ENCODE measurements at places on chromosomes 6 and 20.
A peak's percentile ranks its signal among the peaks of the same experiment; 100 is the strongest.

- no peaks in the 10 kb centered on the region for H3K4me1 ChIP-seq
- H3K36me3 ChIP-seq, result no peaks in the 10 kb centered on the region
- H3K27ac ChIP-seq, result no peak overlapping the region
- no peak overlapping the region for H3K4me3 ChIP-seq
Observed at GRCh38 chr6:33731751-33732282, 14.9 kb downstream of the IP6K3 start.

GRCh38 chr6:19838442-19839236 is 1.5 kb downstream of the ID4 start:
- no peaks in the 10 kb centered on the region for H3K27me3 ChIP-seq
- DNase-seq, result no peak
- H3K27ac ChIP-seq, result no peak overlapping the region
- H3K4me1 ChIP-seq, result no peaks in the 10 kb centered on the region
- no peaks in the 10 kb centered on the region for H3K36me3 ChIP-seq
- H3K4me3 ChIP-seq, result peak overlapping the region; percentile 13

DNA sequence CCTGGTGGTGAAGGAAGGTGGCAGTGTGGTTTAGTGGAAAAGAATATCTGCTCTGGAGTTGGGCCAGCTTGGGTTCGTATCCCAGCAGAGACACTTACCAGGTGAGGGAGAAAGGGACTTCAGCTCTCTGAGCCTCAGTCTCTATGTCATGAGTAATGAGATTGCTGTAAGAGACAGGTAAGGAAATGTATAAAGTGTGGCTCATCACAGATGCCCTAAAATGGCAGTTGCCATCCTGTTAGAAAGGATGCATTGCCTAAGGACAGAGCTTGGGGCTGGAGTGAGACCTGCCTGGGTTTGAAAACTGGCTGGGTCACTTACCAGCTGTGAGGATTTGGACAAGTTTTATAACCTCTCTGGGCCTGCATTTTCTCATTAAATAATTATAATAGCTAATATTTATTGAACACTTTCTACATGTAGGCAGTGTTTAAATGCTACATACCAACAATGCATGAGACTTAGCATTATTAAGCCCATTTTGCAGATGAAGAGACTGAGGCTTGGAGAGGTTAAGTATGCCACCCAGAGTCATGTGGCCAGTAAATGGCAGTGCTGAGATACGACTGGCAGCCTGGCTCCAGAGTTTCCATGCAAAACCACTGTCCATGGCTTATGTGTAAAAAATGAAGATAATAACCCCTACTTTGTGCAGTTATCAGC is 157.0 kb downstream of the SOBP start:
- no peak for DNase-seq
- H3K27me3 ChIP-seq, result no peaks in the 10 kb centered on the region
- no peaks in the 10 kb centered on the region for H3K36me3 ChIP-seq

- H3K27ac ChIP-seq, result no peak overlapping the region
- DNase-seq, result no peak
- no peaks in the 10 kb centered on the region for H3K27me3 ChIP-seq
- no peaks in the 10 kb centered on the region for H3K36me3 ChIP-seq
- no peak overlapping the region for H3K4me3 ChIP-seq
Observed at GRCh38 chr6:133880896-133881295, 8.0 kb upstream of the TCF21 start.

- no peak for DNase-seq
- no peaks in the 10 kb centered on the region for H3K27me3 ChIP-seq
- no peaks in the 10 kb centered on the region for H3K4me1 ChIP-seq
- no peaks in the 10 kb centered on the region for H3K36me3 ChIP-seq
- H3K27ac ChIP-seq, result no peak overlapping the region
- no peak overlapping the region for H3K4me3 ChIP-seq
Observed at GRCh38 chr6:140586426-140587061, 1212.1 kb upstream of the CITED2 start.

DNA sequence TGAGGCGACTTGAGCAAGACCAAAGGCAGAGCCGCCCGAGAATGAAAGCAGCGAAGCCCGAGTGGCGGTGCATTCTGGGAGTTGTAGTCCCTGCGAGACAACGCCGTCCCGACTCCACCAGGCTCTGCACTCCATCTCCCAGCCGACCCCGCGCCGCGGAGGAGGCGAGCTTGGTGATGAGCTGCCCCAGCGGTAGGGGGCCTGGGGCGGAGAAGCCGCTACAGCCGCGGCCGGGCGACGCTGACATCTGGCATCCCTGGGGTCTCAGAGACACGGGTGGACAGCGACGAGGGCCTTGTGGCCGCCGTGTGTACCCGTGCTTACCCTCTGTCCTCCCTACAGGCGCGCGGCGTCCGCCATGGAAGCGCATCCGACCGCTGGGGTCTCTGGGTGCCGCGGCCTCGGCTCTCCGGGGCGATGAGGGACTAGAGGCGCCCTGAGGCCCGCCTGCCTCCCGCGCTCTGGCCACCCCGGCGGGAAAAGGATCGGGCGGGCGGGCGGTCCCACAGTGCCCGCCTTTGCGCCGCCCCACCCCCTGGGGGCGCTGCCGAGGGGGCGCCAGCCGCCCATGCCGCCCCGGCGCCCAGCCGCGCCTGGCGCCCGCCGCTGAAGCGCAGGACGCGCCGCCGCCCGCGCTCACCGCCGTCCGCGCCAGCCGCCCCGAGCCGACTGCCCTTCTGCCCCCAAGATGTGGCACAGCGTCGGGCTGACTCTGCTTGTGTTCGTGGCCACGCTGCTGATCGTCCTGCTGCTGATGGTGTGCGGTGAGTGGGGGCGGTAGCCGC is at the start of gene SMIM13:
SMIM13 (plus strand) TSS at position 209 of the 785 bp plus-strand sequence; CDS start at position 689, 480 bp downstream.
- no peaks in the 10 kb centered on the region for H3K27me3 ChIP-seq
- H3K36me3 ChIP-seq, result no peaks in the 10 kb centered on the region
- H3K4me1 ChIP-seq, result peaks cover 21% of the 10 kb centered on the region
- peak; percentile 97 for DNase-seq

DNA sequence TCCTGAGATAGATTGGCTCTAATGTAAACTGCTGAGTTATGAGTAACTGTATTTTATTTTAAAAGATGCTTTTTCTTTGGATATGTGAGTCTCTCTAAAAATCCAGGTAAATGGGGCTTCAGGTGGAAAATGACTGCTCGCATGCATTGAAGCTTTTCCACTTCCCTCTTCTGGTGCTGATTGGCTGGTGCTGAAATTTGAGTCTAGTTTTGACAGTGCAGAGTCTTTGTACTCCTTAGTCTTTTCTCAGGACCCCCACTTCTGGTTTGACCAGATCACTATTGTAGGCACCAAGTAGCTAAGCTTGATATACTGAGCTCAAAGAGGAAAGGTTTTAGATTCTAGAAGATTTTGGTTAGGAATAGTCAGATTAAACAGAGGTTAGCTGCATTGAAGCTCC is 60.7 kb upstream of the TULP4 start:
- no peak overlapping the region for H3K27ac ChIP-seq
- H3K36me3 ChIP-seq, result no peaks in the 10 kb centered on the region
- no peaks in the 10 kb centered on the region for H3K27me3 ChIP-seq

- H3K27ac ChIP-seq, result no peak overlapping the region
- H3K4me1 ChIP-seq, result no peaks in the 10 kb centered on the region
- no peak overlapping the region for H3K4me3 ChIP-seq
- no peaks in the 10 kb centered on the region for H3K36me3 ChIP-seq
Observed at GRCh38 chr20:992801-993535, 9.1 kb downstream of the RSPO4 start.

GRCh38 chr6:95094751-95095663 is 482.3 kb upstream of the MANEA start:
- H3K4me3 ChIP-seq, result no peak overlapping the region
- H3K27me3 ChIP-seq, result no peaks in the 10 kb centered on the region
- no peaks in the 10 kb centered on the region for H3K4me1 ChIP-seq
- H3K36me3 ChIP-seq, result no peaks in the 10 kb centered on the region
- DNase-seq, result no peak
- no peak overlapping the region for H3K27ac ChIP-seq

DNA sequence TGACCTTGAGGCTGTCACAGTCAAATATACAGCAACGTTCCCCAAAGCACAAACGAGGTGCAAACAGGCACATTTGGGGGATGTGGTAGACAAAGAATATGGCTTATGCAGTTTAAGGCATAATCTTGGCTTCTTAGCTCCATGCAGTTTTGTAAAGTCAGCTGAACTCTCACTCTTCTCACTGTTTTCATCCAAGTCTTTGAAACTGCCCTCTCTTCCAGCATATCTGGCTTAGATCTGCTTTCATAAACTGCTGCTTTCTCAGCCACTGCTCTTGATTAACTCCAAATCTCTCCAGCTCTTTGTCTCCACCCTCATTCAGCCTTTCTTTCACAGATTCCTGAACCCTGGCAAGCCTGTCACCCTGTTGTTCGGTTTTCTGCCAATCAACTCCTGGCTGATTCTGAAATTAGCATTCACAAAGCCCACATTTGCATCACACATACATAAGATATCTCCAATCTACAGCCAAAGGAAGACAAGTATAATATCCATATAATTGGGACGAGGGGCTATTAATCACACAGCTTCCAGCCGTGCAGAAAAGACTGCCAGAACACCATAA is 301.1 kb upstream of the RNF217 start:
- H3K27ac ChIP-seq, result no peak overlapping the region
- DNase-seq, result no peak
- no peaks in the 10 kb centered on the region for H3K4me1 ChIP-seq
- H3K4me3 ChIP-seq, result no peak overlapping the region

GRCh38 chr20:51469046-51469445 is 73.5 kb downstream of the NFATC2 start:
- no peak overlapping the region for H3K4me3 ChIP-seq
- H3K4me1 ChIP-seq, result no peaks in the 10 kb centered on the region
- H3K27me3 ChIP-seq, result no peaks in the 10 kb centered on the region
- no peaks in the 10 kb centered on the region for H3K36me3 ChIP-seq

GRCh38 chr6:47235964-47236760 is 73.5 kb downstream of the TNFRSF21 start:
- H3K27ac ChIP-seq, result no peak overlapping the region
- H3K4me3 ChIP-seq, result no peak overlapping the region
- no peak for DNase-seq
- H3K36me3 ChIP-seq, result no peaks in the 10 kb centered on the region

GRCh38 chr20:62111148-62111547 is 11.1 kb upstream of the LSM14B start:
- no peak overlapping the region for H3K4me3 ChIP-seq
- no peak overlapping the region for H3K27ac ChIP-seq
- no peaks in the 10 kb centered on the region for H3K4me1 ChIP-seq
- no peaks in the 10 kb centered on the region for H3K36me3 ChIP-seq
- no peak for DNase-seq

GRCh38 chr6:81049425-81050042 is 702.9 kb downstream of the TENT5A start:
- no peak overlapping the region for H3K4me3 ChIP-seq
- H3K27me3 ChIP-seq, result no peaks in the 10 kb centered on the region
- H3K27ac ChIP-seq, result no peak overlapping the region
- DNase-seq, result no peak

- DNase-seq, result no peak
- no peaks in the 10 kb centered on the region for H3K36me3 ChIP-seq
- no peak overlapping the region for H3K4me3 ChIP-seq
- no peak overlapping the region for H3K27ac ChIP-seq
Observed at GRCh38 chr6:16230953-16231352, 7.4 kb upstream of the GMPR start.

GRCh38 chr6:113352029-113352801 is 504.9 kb upstream of the MARCKS start:
- DNase-seq, result no peak
- no peaks in the 10 kb centered on the region for H3K36me3 ChIP-seq
- no peaks in the 10 kb centered on the region for H3K4me1 ChIP-seq

DNA sequence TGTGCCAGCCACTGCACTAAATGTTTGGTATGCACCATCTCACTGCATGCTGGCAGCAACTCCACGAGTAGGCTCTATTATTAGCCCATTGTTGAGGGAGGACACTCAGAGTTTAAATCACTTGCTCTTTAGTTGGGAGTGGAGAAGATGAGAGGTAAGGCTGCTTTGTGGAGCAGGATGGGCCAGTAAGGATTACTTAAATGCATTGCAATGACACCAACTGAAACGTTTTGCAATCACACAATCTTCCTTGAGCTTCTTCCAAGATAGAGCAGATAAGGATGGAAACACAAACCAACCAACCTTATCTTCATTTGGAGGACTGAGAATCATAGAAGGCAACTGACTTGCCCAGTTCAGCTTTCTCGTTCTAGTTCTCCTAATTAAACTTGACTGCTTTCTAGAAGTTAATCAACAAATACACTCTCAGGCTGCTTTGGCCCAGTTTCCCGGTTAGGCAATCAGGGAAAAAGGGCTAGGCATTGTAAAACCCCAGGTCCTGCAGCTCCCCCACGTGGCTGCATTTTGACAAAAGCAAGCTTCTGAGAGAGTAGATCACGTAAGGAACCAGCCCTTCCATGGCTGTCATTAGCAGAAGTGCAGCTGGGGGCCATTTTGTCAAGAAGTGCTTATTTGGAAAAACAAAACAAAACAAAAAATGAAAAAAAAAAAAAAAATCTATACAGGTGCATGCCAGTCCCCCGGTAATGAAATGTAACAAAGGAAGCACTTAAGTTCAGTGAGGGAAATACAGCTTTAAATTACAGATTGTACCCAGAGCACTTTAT is 130.6 kb downstream of the BCAS1 start:
- DNase-seq, result peak; percentile 92
- no peaks in the 10 kb centered on the region for H3K27me3 ChIP-seq
- peak overlapping the region; percentile 96 for H3K27ac ChIP-seq
- peak overlapping the region; percentile 37 for H3K4me3 ChIP-seq

GRCh38 chr20:1825938-1826445 is 69.2 kb upstream of the SIRPA start:
- no peaks in the 10 kb centered on the region for H3K36me3 ChIP-seq
- H3K4me1 ChIP-seq, result peaks cover 14% of the 10 kb centered on the region
- no peak for DNase-seq
- no peak overlapping the region for H3K4me3 ChIP-seq

DNA sequence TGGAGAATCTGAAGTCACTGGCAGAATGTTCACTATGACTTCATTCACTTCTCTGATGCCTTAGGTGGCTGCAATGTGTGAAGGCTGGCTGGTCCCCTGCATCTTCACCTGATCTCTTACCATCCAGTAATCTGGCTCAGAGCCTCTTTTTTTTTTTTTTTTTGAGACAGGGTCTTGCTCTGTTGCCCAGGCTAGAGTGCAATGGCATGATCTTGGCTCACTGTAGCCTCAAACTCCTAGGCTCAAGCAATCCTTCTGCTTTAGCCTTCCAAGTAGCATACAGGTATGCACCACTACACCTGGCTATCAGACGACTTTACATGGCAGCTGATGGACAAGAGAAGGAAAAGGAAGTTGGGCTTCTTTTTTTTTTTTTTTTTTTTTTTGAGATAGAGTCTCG is 25.8 kb upstream of the JARID2 start:
- no peaks in the 10 kb centered on the region for H3K27me3 ChIP-seq
- H3K27ac ChIP-seq, result no peak overlapping the region
- H3K4me1 ChIP-seq, result no peaks in the 10 kb centered on the region
- no peak for DNase-seq
- no peaks in the 10 kb centered on the region for H3K36me3 ChIP-seq
- H3K4me3 ChIP-seq, result no peak overlapping the region
